ENCODE measurements at places on chromosomes 2 and 18. TPM values are rescaled to one million over a fixed set of nuclear protein-coding genes. Genes with fewer than 3 reads are reported as not detected.

DNA sequence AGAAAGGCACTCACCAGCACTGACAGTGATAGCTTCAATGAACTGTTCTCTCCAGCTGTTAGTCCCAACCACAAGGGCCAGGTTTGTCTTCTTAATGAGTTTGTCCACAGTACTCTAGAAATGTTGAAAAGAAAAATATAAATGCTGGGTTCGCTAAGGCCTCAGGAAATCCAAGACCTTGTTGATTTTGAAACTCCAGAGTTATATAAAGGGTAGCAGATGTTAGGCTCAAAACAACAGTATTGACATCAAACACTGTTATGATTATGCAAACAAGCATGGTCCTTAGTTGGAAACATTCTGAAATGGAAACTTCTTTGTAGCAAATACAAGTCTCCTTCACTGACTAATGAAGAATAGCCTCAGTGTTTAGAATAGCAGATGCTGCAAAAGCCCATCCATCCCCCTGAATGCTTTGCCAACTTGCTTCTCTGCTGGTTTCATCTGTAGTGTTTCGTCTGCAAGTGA, 291.1 kb downstream of the SLC8A1 start:
- H3K4me1 ChIP-seq: no peaks in the 10 kb centered on the region
- no peak for DNase-seq
- H3K27ac ChIP-seq: no peak overlapping the region
- no peaks in the 10 kb centered on the region for H3K36me3 ChIP-seq
- no peaks in the 10 kb centered on the region for H3K27me3 ChIP-seq

- no peaks in the 10 kb centered on the region for H3K4me1 ChIP-seq
- no peak overlapping the region for H3K4me3 ChIP-seq
- no peaks in the 10 kb centered on the region for H3K27me3 ChIP-seq
- no peak for DNase-seq
Observed at GRCh38 chr2:108919571-108920373, 69.2 kb downstream of the EDAR start.

DNA sequence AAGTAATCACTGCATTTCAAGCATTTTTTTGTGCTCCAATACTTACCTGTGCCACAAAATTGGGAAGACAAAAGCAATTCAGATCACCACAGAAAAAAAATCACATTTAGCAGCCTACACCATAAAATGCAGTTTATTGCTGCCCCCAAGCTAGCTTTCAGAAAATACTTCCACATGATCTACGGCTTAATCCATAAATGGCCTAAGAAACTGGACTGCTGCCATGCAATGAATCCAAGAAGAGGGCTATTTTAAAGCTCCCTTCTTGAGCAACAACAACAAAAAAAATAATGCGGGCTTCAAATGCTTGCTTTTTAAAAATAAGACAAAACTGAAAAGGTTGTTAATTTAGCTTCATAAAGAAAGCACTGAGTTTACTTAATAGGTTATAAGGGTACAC, 272.3 kb downstream of the RAD51AP2 start:
- no peaks in the 10 kb centered on the region for H3K4me1 ChIP-seq
- no peak for DNase-seq
- no peaks in the 10 kb centered on the region for H3K36me3 ChIP-seq
- H3K27me3 ChIP-seq: no peaks in the 10 kb centered on the region
- H3K27ac ChIP-seq: no peak overlapping the region

- no peaks in the 10 kb centered on the region for H3K36me3 ChIP-seq
- no peak overlapping the region for H3K4me3 ChIP-seq
- H3K27ac ChIP-seq: no peak overlapping the region
- no peaks in the 10 kb centered on the region for H3K4me1 ChIP-seq
- H3K27me3 ChIP-seq: no peaks in the 10 kb centered on the region
Observed at GRCh38 chr18:27404855-27405254, 219.7 kb upstream of the CHST9 start.

- H3K27me3 ChIP-seq: no peaks in the 10 kb centered on the region
- peak overlapping the region; percentile 24 for H3K27ac ChIP-seq
- peaks cover 6% of the 10 kb centered on the region for H3K4me1 ChIP-seq
- no peak overlapping the region for H3K4me3 ChIP-seq
- DNase-seq: no peak
Observed at GRCh38 chr2:181275643-181276070, 181.5 kb upstream of the ITGA4 start.

DNA sequence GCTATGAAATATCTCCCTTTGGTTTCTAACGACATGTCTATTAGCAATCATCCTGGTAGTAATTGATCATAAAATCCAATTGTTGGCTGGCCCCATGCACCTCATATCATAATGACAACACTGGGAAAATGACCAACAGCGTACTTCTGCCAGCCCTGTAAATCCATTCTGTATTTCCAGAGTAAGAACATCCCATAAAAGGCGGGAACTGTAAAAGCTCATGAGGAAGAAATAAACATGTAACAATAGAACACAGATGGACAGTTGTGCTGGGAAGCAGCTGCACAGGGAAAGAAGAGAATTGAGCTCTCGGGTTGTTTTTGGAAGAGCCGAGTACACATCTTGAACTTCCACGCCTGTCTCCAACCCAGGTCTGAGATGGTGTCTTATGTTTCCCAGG, 218.7 kb downstream of the CMPK2 start:
- no peak for DNase-seq
- H3K4me3 ChIP-seq: no peak overlapping the region
- H3K36me3 ChIP-seq: no peaks in the 10 kb centered on the region
- H3K27ac ChIP-seq: no peak overlapping the region

GRCh38 chr18:811892-812375, at the start of gene YES1:
YES1 (minus strand) TSS chr18:812242; CDS start chr18:756827, 55,415 bp downstream.
- peak; percentile 86 for DNase-seq
- H3K36me3 ChIP-seq: no peaks in the 10 kb centered on the region
- H3K27ac ChIP-seq: peak within 1 kb of the TSS; percentile 93
- H3K27me3 ChIP-seq: no peaks in the 10 kb centered on the region
- peak within 1 kb of the TSS; percentile 95 for H3K4me3 ChIP-seq

DNA sequence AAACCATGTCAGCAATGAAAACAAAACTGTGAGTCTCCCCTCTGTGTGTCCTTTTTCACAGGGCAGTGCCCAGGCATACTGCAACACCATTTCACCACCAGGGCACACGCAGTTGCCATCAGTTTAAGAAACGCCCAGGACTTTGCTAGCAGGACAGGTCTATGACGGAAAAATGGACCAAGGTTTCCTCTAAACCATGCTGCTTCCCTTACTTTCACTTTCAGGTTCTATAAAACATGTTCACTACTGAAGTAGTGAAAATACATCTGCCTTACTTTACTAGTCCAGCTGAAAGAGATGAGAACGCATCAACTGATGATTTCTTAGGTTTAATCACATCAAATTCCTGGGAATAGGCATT, 110.5 kb downstream of the TCF4 start:
- no peaks in the 10 kb centered on the region for H3K36me3 ChIP-seq
- H3K27me3 ChIP-seq: no peaks in the 10 kb centered on the region
- H3K27ac ChIP-seq: peak overlapping the region; percentile 67
- H3K4me1 ChIP-seq: peaks cover 18% of the 10 kb centered on the region
- H3K4me3 ChIP-seq: peak overlapping the region; percentile 47
- no peak for DNase-seq

GRCh38 chr2:204030322-204030721, 93.8 kb downstream of the ICOS start:
- H3K27ac ChIP-seq: no peak overlapping the region
- H3K27me3 ChIP-seq: no peaks in the 10 kb centered on the region
- H3K36me3 ChIP-seq: no peaks in the 10 kb centered on the region
- DNase-seq: no peak

DNA sequence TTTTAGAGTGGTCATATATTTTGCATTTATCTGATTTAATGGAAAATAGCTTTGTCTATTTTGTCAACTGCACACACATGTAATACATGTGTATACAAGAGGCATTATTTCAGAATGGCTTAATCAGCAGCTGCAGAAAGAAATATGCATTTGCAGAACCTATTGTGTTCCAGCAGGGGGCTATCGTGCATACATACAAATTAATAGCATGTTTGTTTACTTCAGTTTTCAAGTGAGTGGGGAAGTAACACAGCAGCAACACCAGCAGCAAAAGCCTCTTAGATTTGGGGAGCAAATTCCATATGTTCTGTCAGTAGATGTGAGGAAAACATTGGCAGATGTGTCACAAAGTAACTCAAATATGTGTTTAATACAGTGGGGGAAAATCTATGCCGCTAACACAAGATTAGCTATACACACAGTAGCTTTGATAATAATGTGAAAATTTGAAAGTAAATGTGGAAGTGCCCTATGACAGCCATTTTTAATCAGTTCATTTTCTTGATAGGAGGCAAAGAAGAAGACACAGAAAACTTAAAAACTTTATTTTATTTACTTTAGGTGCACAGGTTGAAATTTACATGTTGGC, 218.1 kb downstream of the WDR7 start:
- no peak overlapping the region for H3K27ac ChIP-seq
- no peaks in the 10 kb centered on the region for H3K27me3 ChIP-seq
- no peak for DNase-seq
- no peak overlapping the region for H3K4me3 ChIP-seq
- no peaks in the 10 kb centered on the region for H3K36me3 ChIP-seq

DNA sequence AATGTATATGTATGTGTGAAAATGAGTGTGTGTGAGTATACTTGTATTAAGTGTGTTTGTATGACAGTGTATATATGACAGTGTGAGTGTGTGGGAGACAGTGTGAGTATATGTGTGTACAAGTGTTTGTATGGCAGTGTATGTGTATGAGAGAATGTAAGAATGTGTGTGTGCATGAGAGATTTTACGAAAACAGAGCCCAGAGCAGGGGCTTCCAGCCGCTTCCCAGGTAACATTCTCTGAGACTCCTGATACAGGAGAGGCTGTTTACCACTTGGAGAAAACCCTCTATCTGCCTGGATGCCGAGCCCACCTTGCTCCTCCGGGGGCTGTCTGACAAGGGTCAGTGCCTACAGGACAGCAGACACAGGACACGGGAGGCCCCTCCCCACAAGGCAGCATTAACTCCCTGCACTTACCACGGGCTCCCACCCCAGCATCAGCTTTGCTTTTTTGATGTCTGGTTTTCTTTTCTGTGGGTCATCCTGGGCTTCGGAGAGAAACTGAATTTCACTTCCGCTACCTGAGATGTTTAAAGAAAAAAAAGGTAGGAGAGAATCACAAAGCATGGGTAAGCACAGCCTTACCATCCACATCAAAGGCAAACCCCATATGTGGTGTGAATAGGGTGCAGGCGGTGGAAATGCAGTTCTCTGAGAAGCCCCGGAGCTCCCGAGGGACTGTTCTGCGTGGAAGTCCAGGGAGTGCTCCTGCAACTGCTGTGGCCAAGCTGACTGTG, 97.6 kb downstream of the UXS1 start:
- no peak for DNase-seq
- H3K4me1 ChIP-seq: peaks cover 32% of the 10 kb centered on the region
- peaks cover 3% of the 10 kb centered on the region for H3K36me3 ChIP-seq
- H3K27me3 ChIP-seq: no peaks in the 10 kb centered on the region

DNA sequence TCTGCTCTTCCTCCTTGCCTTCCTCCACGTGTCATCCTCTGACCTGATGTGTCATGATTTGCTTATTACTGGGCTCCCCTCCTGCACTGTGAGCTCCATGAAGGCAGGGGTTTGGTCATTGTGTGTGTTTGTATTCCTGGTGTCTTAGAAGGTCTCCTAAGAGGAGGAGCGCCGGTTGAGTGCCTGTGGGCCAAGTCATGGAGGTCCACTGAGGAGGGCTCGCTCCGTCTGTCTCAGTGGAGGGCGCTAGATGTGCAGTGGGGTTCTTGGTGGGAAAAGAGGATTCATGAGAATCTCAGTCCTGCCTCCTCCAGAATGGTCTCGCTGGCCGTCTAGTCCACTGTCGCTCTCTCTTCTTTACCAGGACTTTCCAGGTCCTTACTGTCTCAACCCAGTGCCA, 100.2 kb downstream of the VWA3B start:
- no peak for DNase-seq
- no peaks in the 10 kb centered on the region for H3K27me3 ChIP-seq
- H3K4me1 ChIP-seq: no peaks in the 10 kb centered on the region
- no peaks in the 10 kb centered on the region for H3K36me3 ChIP-seq

GRCh38 chr2:37906131-37906530, 19.0 kb upstream of the RMDN2 start:
- H3K36me3 ChIP-seq: no peaks in the 10 kb centered on the region
- no peak for DNase-seq
- H3K4me1 ChIP-seq: no peaks in the 10 kb centered on the region
- H3K4me3 ChIP-seq: no peak overlapping the region
- H3K27ac ChIP-seq: no peak overlapping the region
- H3K27me3 ChIP-seq: no peaks in the 10 kb centered on the region

- no peak overlapping the region for H3K27ac ChIP-seq
- DNase-seq: no peak
- H3K4me3 ChIP-seq: no peak overlapping the region
Observed at GRCh38 chr2:189248141-189248540, 68.6 kb upstream of the COL5A2 start.

GRCh38 chr2:161427664-161428587, 11.8 kb downstream of the TBR1 start:
- no peaks in the 10 kb centered on the region for H3K36me3 ChIP-seq
- H3K27ac ChIP-seq: no peak overlapping the region
- peaks cover 25% of the 10 kb centered on the region for H3K4me1 ChIP-seq
- no peak for DNase-seq
- peaks cover 64% of the 10 kb centered on the region for H3K27me3 ChIP-seq

The HOXD9 gene
- not detected for total RNA-seq

The CROCC2 gene
- 0.14 TPM for total RNA-seq

The SP3 gene
- total RNA-seq: 200 TPM

The TMEM17 gene
- 0.18 TPM for total RNA-seq

The SERPINB13 gene
- total RNA-seq: not detected

The LRRC30 gene
- total RNA-seq: not detected

The RESP18 gene
- not detected for total RNA-seq

The TXNL1 gene
- total RNA-seq: 43.2 TPM

The PPIL3 gene
- 30.0 TPM for total RNA-seq

The OR6B2 gene
- total RNA-seq: not detected

The FOXI3 gene
- not detected for total RNA-seq

All from natural killer cell (primary cell).